ENCODE measurements at places on chromosomes 4 and X.

DNA sequence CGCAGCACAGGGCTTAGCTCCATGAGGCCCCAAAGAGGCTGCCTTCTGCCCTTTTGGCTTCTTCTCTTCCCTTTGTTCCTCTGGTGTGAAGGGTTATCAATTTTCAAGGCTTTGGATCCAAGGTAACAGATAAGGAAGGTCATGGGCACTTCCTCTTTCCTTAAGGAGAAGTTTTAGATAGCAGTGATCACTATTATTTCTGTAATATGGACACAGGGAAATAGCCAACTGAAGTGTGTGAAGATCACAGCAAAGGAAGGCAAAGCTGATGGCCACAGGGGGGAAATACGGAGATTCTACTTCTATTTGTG, 366.8 kb downstream of the UNC5C start:
- no peak overlapping the region for H3K4me3 ChIP-seq
- no peaks in the 10 kb centered on the region for H3K27me3 ChIP-seq
- peaks cover 3% of the 10 kb centered on the region for H3K4me1 ChIP-seq
- no peak for DNase-seq
- peaks cover 11% of the 10 kb centered on the region for H3K36me3 ChIP-seq
- no peak overlapping the region for H3K27ac ChIP-seq

- H3K36me3 ChIP-seq, result no peaks in the 10 kb centered on the region
- H3K4me3 ChIP-seq, result no peak overlapping the region
- no peaks in the 10 kb centered on the region for H3K27me3 ChIP-seq
- no peak overlapping the region for H3K27ac ChIP-seq
- H3K4me1 ChIP-seq, result no peaks in the 10 kb centered on the region
- no peak for DNase-seq
Observed at GRCh38 chr4:90799895-90800294, 672.7 kb downstream of the CCSER1 start.

GRCh38 chr4:36638273-36638811, 356.9 kb downstream of the DTHD1 start:
- H3K27me3 ChIP-seq, result no peaks in the 10 kb centered on the region
- H3K4me1 ChIP-seq, result peaks cover 3% of the 10 kb centered on the region
- no peak for DNase-seq
- no peak overlapping the region for H3K4me3 ChIP-seq

DNA sequence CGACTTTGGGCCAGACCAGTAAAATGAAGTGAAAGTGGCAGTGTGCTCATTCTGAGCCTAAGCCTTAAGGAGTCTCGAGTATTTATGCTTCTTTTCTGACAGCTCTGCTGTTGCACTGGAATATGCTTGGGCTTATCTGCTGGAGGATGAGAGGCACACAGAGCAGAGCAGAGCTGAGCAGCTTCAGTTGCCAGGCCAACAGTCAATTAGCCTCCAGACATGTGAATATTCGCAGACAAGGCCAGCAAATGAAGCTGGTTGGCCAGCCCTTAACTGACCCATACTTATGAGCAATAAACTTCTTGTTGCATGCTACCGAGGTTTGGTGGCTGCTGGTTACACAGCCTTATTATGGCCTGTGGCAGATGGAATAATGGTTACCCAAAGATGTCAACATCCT, 203.0 kb upstream of the GEMIN8 start:
- peaks cover 3% of the 10 kb centered on the region for H3K4me1 ChIP-seq
- DNase-seq, result no peak
- H3K36me3 ChIP-seq, result no peaks in the 10 kb centered on the region
- no peak overlapping the region for H3K4me3 ChIP-seq

DNA sequence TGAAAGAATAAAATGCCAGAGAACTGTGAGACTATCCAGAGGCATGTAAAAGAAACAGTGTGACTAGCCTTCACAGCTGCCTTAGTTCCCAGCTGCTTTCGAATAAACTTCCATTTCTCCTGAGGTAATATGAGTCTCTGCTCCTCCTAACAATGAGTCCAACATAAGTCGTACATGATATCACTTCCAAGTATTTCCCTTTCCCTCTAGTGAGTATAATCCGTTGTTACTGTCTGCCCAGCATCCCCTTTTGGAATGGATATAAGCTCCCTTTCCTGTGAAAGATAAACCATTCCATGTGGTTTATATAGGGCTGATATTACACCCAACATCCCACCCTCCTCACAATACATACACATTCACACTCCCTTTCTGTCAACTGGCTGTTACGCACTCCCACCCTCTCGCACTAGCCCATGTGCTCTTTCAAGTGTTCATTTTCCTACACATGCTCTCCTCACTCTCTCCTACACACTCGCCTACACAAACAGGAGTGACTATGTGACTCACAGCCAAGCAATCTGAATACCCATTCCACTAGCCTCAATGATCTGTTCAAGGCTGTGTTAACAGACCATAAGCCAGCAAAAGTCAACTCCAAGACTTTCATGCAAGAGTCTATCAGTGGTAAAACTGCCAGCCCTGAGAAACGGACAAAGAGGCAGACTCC, 5.0 kb downstream of the NAF1 start:
- no peak overlapping the region for H3K4me3 ChIP-seq
- no peak for DNase-seq
- H3K27ac ChIP-seq, result no peak overlapping the region
- peaks cover 27% of the 10 kb centered on the region for H3K4me1 ChIP-seq
- peaks cover 4% of the 10 kb centered on the region for H3K27me3 ChIP-seq

GRCh38 chr4:62495032-62495431, 1294.9 kb downstream of the ADGRL3 start:
- H3K4me3 ChIP-seq, result no peak overlapping the region
- H3K36me3 ChIP-seq, result no peaks in the 10 kb centered on the region
- H3K27ac ChIP-seq, result no peak overlapping the region
- peaks cover 4% of the 10 kb centered on the region for H3K4me1 ChIP-seq

DNA sequence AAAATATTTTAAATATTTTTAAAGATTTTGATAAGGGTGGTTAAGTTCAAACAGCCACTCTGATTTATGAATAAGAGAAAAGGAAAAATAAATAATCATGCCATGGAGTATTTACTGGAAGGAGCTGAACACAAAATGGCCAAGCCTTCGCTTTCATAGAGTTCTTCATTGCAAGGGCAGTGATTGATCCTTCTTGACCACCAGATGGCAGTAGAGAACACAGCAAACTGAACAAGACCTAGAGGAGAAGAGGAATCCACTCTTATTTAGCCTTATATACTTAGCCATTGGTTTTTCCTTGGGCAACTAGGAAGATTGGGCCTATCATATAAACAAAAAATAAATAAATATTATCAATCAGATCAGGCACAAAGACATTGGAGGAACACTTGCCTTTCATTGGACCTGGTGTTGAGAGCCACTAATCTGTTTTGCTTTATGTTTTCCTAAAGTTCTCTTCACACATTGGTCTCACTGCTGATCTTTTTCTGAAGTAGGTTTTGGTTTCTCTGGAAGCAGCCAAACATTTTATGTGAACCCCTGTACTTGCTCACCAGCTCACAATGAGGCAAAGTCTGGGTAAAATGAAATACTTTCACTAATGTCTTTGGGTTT, 58.1 kb upstream of the PARM1 start:
- no peaks in the 10 kb centered on the region for H3K36me3 ChIP-seq
- DNase-seq, result peak; percentile 23
- peaks cover 4% of the 10 kb centered on the region for H3K4me1 ChIP-seq

- H3K27me3 ChIP-seq, result no peaks in the 10 kb centered on the region
- peaks cover 1% of the 10 kb centered on the region for H3K4me1 ChIP-seq
- no peak overlapping the region for H3K27ac ChIP-seq
Observed at GRCh38 chr4:152357206-152357605, 178.7 kb downstream of the FBXW7 start.

GRCh38 chr4:4535590-4535989, 6.3 kb downstream of the STX18 start:
- no peaks in the 10 kb centered on the region for H3K4me1 ChIP-seq
- no peaks in the 10 kb centered on the region for H3K36me3 ChIP-seq
- no peak for DNase-seq
- no peak overlapping the region for H3K27ac ChIP-seq
- H3K27me3 ChIP-seq, result peaks cover 2% of the 10 kb centered on the region
- H3K4me3 ChIP-seq, result no peak overlapping the region

Data from endothelial cell (in vitro differentiated cells).